ENCODE measurements at places on chromosomes 1 and 21.

GRCh38 chr1:37556712-37557196 lies at the start of gene DNALI1:
DNALI1 (plus strand) TSS chr1:37556940; CDS start chr1:37556995, 55 bp downstream.
- peak; percentile 87 for DNase-seq

DNA sequence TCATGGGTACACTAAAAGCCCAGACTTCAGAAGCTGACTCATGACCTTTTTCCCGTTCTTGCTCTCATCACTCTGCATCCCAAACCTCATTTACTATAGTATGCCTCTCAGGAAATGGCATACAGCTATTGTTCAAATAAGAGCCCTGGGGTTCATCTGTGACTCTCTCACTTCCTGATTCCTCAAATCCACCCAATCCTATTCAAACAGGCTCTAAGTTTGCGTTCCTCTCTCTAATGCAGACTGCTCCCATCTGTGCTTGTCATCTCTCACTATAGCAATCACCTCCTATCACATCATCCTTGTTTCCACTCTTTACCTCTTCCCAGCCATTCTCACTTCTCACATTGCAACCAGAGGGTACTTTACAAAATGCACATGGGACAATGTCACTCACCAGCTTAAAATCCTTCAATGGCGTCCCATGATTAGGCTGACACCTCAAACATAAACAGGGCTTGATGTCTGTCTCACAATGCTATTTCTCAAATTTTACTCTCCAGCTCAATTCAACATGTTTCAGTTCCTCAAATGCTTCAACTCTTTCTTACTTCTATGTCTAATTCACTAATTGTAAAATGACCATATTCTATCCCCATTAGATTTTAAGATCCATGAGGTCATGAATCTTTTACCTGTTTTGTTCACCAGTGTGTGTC lies 408.4 kb downstream of the NTNG1 start:
- DNase-seq: no peak

- no peak for DNase-seq
Measured at GRCh38 chr1:171576144-171576543, 45.9 kb upstream of the MYOCOS start.

- DNase-seq: no peak
Measured at GRCh38 chr1:47983691-47984090, 13.5 kb downstream of the TRABD2B start.

DNA sequence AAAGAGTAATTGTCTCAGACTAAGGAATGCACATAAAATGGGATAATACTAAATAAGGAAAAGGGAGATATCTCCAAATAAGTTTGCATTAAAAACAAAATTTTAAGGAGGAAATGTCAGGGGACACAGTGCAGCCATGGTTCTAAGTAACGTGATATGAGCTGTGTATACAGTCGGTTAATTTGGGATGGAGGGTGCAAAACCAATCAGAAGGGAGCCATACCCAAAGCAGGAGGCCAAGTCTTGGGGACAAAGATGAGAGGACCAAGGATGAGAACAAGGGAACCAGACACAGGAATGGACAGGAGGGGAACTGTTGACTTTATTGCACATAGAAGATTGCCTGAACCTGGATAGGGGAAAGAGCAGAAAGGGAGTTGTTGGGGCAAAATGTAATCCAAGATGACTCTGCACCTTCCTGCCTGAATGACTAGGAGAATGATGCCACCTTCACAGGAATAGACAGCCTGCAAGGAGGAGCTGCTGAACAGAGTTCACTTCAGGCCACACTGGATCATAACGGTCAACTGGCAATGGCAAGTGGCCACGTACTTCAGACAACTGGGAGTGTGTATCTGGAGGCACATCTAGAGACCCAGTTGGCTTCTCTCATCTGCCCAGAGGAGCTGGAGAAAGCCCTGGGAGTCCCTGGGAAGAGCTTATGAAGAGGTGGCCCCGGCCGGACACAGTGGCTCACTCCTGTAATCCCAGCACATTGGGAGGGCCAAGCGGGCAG lies 22.0 kb upstream of the BOLA1 start:
- no peak for DNase-seq

- no peak for DNase-seq
Measured at GRCh38 chr1:38783640-38784229, 75.8 kb downstream of the RRAGC start.

DNA sequence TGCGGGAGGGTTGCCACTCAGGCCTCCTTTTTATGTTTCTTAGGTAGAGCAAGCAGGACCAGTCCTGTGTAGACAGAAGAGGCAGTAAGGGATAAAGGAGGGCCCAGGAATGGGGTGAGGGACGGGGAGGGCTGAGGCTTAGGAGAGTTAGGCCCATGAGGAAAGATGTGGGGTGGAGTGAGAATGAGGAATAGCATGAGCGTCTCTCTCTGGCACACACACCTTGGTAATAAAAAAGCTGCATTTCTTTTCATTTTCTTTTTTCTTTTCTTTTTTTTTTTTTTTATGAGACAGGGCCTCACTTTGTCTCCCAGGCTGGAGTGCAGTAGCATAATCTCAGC lies 7.6 kb upstream of the HSPG2 start:
- DNase-seq: no peak

DNA sequence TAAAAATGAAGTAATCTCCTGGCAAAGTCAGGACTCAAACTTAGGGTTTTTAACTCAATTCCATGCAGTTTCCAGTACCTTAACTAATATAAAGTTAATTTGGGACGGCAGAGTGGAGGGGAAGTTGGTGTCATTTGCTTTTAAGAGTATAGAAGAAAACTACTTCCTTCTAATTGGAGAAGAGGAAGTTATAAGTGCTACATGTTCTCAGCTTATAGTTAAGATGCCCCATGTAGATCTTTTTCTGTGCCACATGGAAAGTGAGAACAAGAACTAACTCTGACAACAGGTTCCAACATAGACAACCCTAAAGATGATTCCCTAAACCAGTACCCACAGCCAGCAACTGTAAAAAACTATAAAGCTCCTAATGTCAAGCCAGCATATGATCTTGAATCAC lies 11.5 kb downstream of the RRAGC start:
- no peak for DNase-seq

DNA sequence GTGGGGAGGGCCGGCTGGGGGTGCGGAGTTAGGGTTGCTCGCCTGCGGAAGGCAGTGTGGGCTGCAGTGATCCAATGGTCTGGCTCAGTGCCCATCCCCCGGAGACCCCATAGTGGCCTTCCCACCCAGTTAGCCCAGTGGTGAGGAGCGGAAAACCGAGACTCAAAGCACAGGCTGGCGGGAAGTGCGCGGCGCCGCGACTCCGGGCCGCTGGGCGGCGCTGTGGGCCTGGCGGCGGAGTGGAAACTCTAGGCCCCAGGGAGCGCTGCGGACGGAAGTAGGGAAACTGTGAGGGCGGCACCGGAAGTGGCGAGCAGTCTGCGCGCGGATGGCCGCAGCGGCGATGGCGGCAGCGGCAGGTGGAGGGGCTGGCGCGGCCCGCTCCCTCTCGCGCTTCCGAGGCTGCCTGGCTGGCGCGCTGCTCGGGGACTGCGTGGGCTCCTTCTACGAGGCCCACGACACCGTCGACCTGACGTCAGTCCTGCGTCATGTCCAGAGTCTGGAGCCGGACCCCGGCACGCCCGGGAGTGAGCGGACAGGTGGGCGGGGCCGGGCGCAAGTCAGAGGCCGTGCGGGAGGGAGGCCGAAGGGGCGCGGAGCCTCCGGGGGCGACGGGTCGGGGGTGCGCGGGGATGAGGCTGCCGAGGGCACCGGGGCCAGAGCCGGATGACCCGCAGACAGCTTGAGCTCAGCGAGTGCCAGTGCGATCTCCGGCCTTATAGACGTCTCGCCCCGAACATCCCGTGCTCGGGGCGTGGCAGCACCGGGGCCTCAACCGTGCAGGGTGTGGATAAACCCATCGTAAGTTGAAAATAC lies at the start of gene ADPRS:
Gene ADPRS, plus strand, starts transcription at position 316 of the 816 bp plus-strand sequence. Its CDS starts 13 bp downstream, at position 329.
- DNase-seq: peak; percentile 85

- DNase-seq: no peak
Measured at GRCh38 chr1:43990271-43991199, 864 bp upstream of the CCDC24 start.

DNA sequence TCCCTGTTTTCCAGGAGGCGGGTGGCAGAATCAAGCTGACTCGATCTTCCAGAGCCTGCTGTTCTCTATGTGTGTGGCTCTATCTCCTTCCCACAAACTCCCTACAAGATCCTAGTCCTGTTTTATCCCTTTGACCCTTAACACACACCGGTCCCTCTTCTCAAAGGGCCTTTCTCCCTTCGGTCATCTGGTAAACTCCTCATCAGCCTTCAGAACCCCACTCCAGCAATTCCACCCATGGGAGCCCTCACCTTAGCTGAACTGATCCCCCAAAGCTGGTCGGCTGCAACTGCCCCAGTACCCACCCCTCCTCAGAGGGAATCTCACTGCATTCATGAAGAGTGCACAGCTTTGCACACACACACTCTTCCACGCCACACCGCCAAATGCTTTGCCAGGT lies 184.9 kb downstream of the IGSF21 start:
- no peak for DNase-seq

DNA sequence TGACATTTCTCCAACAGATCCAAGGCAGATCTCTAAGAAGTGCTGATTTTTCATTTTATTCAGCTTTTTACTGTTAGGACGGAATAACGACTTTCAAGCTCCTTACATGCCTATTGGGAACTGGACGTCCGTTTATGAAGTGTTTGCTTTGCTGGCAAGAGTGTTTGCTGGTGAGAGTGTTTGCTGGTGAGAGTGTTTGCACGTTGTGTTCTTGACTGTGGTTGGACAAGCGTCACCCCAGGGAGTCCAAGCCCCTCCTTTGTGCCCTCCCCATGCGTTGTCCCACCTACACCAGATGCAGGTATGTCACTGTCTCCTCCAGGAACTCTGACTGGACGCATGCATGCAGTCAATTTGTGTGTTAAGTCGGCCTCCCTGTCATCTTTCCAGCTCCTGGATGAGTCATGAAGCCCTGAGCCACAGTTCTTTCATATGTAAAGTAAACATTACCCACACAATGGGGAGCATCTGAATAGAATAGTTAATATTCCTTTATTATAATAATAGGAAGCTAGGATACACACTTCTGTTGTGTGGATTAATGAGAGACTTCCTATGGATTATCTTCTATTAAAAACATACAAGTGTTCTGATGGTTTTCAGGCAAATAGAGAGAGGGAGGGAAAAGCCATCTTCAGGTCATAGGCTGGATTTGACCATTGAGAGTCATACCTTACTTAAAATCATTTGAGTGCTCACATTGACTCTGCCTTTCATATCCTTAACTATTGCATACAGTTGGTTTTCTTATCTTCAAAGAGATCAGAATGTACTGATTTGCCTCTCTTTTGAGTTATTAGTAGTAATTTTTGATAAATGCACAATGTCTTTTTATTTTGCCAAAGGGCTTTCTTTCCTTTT lies 119.2 kb downstream of the GALNT2 start:
- DNase-seq: peak; percentile 92

DNA sequence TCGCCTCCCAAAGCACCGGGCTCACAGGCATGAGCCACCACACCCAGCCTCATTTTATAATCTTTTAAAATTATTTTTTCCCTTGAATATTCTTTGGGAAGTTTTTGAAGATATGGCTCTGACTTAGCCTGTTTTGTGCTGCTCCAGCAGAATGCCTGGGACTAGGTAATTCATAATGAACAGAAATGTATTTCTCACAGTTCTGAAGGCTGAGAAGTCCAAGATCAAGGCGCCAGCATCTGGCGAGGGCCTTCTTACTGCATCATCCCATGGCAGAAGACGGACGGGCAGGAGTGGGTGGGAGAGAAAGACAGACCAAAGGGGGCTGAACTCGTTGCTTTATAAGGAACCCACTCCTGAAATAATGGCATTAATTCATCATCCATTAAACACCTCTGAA lies 99.0 kb upstream of the SLC25A33 start:
- no peak for DNase-seq

GRCh38 chr21:45410151-45410864 lies 5.3 kb downstream of the COL18A1 start:
- DNase-seq: no peak

DNA sequence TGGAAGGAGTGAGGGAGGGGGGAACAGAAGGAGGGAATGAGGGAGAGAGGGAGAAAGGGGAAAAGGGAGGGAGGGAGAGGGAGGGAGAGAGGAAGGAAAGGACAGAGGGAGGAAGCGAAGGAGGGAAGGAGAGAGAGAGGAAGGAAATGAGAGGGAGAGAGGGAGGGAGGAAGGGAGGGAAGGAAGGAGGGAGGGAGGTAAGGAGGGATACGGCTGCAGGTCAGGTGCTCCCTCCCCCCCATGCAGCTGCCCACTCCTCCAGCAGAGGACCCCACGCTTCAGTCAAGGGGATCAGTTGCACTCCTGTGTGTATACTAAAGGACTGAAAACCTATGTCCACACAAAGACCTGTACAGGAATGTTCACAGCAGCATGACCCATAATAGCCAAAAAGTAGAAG lies 54.8 kb downstream of the CLSTN1 start:
- no peak for DNase-seq

- DNase-seq: peak; percentile 74
Measured at GRCh38 chr1:200405264-200405663, 4.6 kb downstream of the ZNF281 start.

DNA sequence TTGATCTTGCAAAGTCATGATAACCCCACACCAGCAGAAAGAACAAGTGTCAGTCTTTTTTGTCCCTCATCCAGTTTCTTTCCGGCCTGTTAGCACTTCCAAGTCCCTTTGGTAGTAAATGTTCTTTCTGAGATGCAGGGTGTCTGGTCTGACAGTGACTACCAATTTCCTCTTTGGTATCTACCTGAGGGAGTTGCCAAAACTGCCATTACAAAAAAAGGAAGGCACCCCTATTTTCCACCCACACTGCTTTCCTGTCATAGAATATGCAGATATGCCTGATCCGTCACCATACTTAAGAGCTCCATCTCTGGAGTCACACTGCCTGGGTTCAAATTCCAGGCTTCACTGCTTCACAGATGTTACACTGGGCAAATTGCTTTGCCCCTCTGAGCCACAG lies 72.4 kb downstream of the ZNF281 start:
- no peak for DNase-seq

DNA sequence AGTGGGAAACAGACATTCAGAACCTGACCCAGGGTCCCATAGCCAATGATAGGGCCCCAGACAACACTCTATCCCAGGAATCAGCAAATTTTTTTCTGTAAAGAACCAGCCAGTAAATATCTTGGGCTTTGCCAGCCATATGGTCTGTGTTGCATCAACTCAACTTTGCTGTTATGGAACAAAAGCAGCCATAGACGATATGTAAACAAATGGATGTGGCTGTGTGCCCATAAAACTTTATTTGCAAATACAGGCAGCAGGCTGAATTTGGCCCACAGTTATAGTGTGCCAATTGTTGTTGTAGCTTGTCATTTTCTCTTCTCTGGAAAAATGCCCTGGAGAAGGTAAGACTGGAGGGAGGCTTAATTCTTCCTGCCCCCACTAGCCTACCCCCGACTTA lies 431.1 kb upstream of the VAMP3 start:
- DNase-seq: peak; percentile 8

All from fibroblast of mammary gland (primary cell).